CD4-positive, alpha-beta T cell treated with Interleukin-17A for 1 hour (primary cell): ENCODE measurements at places on chromosomes 16 and 17.

DNA sequence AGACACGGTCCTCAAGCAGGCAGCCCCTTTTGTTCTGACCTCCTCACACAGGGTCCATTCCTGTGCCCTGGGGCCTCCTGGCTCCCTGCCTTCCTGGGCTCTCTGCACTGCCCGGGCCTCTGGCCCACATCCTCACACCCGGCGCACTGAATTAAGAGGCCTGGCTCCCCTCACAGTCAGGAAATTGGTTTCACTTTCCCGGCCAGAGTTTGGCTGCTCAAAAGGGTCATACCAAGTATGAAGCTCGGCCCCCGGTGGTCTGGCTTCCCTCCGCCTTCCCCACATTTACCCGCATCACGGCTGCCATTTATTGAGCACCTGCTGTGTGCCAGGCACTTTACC, 220.0 kb downstream of the NTN1 start:
- DNase-seq = no peak

DNA sequence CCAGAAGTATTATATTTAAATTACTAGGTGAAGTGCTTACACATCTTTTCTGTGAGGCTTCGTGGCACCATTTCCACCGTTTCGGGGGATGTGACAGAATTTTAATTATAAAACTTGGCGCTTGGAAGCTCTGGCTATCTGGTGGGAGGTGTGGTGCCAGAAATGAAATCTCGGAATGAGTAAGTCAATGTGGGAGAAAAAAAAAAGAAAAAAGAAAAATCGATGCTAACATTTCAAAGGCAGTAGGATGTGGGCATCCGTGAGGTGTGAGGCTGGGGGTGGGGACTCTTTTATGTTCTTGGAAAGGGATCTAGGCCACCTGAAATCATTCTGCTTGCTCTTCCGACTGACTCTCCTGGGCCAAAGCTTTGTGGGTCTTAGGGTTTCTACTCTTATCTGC, 21.9 kb downstream of the CPPED1 start:
- no peak for DNase-seq

GRCh38 chr17:63823659-63824331, 3.4 kb upstream of the PSMC5 start:
- DNase-seq = no peak

DNA sequence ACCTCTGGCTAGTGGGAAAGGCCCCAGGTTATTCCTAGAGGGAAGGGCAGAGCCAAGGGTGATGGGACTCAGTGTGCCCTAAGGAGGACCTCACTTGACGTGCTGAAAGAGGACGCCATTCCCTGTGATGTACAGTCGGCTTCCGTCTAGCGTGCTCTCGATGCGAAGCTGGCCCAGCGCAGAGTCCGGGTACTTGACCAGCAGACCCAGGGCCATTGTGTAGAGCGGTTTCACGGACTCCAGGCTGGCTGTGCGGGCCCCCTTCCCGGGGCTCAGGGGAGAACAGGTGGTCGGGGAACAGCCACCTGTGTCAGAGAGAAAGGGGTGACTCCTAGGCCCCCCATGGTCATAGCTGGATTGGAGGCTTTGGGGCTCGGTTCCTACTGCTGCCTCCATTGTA, 19.9 kb downstream of the PLEKHG4 start:
- no peak for DNase-seq

GRCh38 chr16:81456523-81457325, 12.1 kb downstream of the CMIP start:
- DNase-seq = no peak

DNA sequence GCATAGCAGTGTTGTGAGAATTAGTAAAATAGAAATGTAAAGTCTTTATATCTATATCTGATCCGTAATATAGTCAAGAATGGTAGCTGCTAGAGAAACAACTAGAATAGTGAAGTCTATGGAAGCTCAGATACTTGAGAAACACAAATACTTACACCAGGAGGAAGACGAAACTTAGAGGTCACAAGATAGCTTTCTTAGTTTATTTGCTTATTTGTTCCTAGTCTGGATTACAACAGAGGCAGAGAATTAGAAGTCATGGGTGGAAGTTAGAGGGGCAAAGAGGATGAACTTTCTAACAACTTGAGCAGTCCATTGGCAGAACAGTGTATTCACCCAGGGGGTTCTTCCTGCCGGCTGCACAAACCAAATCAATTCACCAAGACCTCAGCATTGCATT, 13.9 kb downstream of the GNGT2 start:
- no peak for DNase-seq

- DNase-seq = no peak
Measured at GRCh38 chr16:58038219-58038641, 12.7 kb downstream of the MMP15 start.

- no peak for DNase-seq
Measured at GRCh38 chr17:10126616-10127501, 71.5 kb downstream of the GAS7 start.

- DNase-seq = peak; percentile 97
Measured at GRCh38 chr16:88856828-88857727, at the start of the genes GALNS and TRAPPC2L. Gene GALNS, minus strand, starts transcription at chr16:88856947. Its CDS starts 70 bp downstream, at chr16:88856877. Gene TRAPPC2L, plus strand, starts transcription at chr16:88857127. Its CDS starts 24 bp downstream, at chr16:88857151.

- no peak for DNase-seq
Measured at GRCh38 chr16:12500771-12501170, 302.9 kb downstream of the CPPED1 start.

DNA sequence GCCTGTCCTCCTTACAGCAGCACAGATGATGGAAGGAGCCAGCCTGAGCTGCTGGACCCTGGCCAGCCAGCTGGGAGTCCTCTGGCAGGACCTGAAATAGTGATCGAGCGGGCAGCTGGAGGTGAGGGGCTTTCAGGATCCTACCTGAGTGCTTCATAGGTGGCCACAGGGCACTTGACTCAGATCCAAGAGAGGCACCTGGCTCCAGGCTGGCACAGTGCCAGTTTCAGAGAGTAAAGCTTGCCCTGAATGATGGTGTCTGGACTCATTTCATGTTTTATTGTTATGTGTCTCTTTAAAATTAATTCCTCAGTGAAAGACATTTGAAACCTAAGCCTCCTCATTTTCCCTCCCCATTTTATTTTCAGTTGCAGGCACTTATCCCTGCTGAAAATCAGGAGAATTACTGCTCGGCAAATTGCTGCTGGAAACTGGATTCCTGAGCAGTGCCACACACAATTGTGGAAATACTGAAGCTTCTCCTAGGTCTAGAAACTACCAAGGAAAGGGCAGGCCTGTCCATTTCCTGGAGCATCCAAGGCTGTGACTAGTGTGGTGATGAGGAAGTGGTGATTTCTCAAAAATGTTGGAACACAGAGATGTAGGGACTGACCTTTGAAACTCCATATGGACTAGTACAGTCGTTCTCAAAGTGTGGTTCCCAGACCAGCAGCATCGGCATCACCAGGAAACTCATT, 16.1 kb upstream of the ADAMTS18 start:
- DNase-seq = no peak

DNA sequence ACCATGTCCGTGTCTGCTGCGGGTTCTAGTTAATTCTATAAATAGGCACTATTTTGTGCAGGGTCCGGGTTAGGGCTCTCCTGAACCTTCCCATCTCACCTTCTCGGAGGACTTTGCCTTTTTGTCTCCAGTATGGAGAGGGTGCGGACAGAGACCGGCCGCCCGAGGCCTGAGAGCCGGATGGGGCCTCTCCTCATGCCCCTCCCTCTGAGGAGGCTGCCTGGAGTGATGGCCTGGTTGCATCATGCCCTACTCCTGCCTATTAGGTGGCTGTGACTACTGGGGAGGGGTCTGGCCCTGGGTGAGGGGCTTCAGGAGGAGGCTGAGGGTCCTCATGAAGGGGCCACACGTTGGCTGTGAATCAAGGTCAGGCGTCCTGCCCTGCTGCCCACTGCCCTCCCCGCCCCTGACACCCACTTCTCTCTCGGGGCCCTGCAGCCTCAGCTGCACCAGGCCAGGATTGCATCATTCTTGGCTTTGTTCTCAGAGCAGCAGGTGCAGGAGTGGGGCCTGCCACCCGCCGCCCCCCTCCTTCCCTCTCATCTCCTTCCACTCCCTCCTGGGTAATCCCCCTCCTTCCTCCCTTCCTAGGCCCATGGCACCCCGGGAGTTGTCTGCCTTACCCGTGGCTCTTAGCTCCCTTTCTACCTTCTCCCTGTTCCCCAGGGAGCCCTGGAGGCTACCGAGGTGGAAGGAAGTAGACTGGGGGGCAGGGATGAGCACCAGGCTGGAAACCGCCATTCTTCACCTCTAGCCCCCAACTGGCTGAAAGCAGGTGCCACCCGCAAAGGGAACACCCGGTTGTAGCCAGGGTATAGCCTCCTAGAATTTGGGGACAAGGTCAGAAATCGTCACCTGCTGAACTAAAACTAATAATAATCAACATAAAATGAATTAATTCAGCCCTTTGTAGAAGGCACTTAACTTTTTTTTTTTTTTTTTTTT, 12.7 kb upstream of the ARHGAP23 start:
- DNase-seq = no peak

DNA sequence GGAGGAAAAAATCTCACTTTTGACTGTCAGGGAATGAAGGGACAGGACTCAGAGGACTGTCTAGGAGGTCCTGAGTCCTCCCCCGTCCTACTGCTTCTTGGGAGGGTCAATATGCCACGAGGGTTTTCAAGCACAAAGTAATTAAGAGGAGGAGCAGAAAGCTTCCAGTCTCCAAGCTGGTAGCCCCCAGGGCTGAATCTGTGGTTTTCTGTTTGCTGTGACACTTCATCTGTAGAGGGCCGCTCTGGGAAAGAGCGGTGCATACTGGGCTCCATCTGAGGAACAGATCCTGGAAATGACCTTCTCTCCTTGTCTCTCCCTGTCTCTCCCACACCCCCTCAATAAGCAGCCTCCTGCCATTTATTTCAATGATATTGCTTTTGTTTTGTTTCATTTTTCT, 180.1 kb upstream of the SDK2 start:
- no peak for DNase-seq

GRCh38 chr17:41512546-41513167, 6.0 kb downstream of the KRT15 start:
- DNase-seq = no peak

DNA sequence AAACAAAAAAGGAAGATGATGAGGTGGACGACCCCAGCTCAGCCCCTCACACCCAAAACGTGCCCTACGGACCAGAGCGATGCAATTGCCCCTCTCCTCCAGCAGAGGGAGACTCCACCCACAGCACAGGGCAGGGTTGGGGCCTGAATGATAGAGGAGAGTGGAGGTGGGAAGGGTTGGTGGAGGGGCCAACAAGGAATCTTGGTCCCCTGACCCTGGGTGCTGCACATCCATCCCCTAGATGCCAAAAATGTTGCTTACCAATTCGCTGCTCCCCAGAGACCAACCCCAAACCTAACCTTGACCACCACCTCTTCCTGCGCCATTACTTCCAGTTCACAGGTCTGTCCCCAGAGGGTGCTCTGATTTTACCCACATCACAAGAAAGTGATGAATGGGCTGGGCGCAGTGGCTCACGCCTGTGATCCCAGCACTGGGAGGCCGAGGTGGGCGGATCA, 12.9 kb downstream of the P2RX5 start:
- DNase-seq = peak; percentile 70

DNA sequence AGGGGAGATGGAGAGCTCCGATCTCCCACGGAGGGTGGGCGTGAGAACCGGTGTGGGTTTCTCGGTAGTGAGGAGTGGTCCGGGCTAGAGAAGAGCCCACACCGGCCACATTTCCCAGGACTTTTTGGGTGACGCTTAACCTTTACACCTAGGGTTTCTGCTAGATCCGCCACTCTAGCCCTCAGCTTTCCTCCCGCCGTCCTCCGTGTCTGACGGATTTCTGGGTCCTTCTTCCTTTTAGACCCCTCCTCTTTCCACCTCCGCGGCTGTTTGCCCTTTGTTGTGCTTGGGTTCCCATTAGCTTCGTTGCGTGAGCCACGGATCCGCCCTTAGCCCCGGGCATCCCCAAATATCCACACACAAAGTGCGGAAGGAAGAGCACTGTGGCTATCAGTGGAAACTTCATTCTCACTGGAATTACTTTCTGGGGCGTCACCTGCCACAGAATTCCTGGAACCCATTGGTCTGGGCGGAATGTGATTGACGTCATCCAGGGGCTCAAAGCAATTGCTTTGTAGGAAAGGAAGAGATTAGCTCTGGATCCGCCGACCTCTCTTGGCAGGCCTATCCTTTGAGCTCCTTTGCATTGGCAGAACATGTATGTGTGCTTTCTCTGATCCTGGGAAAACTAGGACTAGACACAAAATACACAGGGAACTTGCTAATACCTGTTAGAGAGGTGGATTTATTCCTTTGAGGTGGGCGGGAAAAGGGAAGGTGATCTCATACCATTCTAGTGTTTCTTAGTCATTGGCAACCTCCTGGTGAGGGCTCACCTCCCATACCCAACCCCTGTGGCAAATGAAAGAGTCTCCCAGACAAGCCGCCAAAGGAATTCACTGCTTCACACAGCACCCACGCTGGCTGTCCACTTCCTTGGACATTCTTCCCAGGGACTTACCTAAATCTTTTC, 654 bp downstream of the TNFAIP1 start:
- DNase-seq = peak; percentile 38

DNA sequence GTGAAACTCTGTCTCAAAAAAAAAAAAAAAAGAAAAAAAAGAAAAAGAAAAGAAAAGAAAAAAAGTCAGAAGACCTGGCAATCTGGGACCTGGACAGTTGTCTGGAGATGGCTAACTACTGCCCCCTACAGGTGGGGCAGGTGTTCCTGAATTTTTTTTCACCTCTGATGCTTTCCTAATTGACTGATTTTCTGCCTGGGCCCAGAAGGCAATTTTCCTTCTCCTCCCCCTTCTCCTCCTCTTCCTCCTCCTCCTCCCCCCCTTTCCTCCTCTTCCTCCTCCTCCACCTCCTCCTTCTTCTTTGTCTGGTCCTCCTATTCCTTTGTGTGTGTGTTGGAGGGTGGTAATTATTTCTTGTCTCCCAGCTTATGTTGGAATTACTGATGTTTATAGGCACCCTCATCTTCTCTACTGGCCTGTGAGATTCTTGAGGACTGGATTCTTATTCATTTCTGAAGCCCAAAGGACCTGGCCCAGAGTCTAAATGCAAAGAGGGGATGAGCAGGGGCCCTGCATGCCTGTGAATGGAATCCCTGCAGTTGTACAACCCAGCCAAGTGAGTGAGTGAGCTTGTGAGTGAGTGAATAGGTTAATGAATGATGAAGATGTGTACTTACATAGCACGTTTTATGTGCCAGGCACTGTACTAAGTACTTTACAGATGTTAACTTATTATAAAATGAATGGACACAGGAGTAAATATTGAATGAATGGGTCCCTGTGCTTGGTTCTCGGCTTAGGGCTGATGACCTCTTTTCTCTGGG, 26.9 kb downstream of the IRX5 start:
- DNase-seq = no peak

GRCh38 chr16:13154799-13155198, 253.4 kb downstream of the SHISA9 start:
- DNase-seq = no peak

DNA sequence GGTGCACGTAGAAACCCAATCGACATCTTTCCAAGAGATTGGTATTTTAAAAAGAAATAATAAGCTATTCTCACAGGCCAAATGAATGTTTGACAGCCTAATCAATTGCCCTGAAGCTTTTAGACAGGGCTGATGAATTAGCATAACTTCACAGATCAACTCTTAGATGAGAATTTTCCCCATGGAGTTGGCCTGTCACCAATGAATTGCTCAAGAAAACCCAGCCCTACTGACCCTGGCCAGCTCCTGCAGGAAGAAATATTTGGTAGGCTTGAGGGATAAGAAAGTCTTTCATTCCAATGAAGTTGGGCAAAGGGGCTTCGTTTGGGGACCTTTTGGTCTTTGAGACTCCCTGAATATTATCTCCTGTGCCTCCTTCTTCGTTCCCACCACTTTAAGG, 23.4 kb upstream of the SEC14L1 start:
- no peak for DNase-seq
